ENCODE measurements at places on chromosomes 6 and 20.

DNA sequence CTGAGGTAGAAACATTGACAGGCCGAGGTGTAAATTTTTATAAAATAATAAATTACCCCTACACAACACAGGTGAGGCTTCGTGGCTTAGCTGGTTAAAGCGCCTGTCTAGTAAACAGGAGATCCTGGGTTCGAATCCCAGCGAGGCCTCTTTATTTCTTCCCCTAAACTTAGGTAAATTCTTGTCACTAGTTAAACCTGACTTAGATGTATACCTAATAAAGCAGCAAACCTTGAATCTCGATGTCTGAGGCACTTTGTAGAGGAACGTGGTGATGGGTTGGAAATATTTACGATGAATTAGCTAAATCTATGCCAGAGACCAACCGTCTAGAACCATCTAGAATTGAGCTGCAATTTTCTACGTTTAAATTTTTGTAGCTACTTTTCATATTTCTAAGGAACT is 185.6 kb downstream of the OR2B2 start:
- no peak for DNase-seq
- no peak overlapping the region for H3K27ac ChIP-seq
- H3K4me3 ChIP-seq = no peak overlapping the region
- no peaks in the 10 kb centered on the region for H3K4me1 ChIP-seq
- peaks cover 32% of the 10 kb centered on the region for H3K27me3 ChIP-seq
- H3K36me3 ChIP-seq = no peaks in the 10 kb centered on the region

DNA sequence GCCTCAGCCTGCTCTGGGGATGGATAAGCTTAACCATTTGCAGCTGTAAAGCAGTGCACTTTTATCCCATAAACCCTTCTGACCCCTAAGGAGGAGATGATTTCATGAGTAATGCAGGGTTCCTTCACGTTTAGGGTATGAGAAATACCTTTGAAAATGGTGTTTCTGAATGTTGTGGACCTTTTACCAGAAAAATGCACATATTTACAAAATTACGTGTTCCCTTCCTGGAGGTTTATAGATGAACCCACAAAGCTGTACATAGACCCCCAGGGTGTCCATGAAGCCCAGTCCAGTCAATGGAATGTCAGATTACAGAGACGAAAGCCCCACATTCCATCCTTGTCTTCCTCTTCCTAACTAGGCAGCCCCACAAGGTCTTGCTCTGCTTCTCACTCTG is 78.6 kb upstream of the INSM1 start:
- H3K36me3 ChIP-seq = no peaks in the 10 kb centered on the region
- no peaks in the 10 kb centered on the region for H3K4me1 ChIP-seq
- H3K27ac ChIP-seq = no peak overlapping the region
- DNase-seq = no peak
- no peak overlapping the region for H3K4me3 ChIP-seq

- no peak overlapping the region for H3K27ac ChIP-seq
- H3K4me1 ChIP-seq = peaks cover 22% of the 10 kb centered on the region
- DNase-seq = no peak
- H3K4me3 ChIP-seq = no peak overlapping the region
- no peaks in the 10 kb centered on the region for H3K36me3 ChIP-seq
Measured at GRCh38 chr6:33607784-33608161, 13.3 kb upstream of the ITPR3 start.

GRCh38 chr6:167799033-167799821 is 27.5 kb upstream of the AFDN start:
- peaks cover 16% of the 10 kb centered on the region for H3K27me3 ChIP-seq
- no peaks in the 10 kb centered on the region for H3K36me3 ChIP-seq
- no peak overlapping the region for H3K4me3 ChIP-seq

GRCh38 chr6:117469356-117469755 is 13.1 kb upstream of the DCBLD1 start:
- DNase-seq = no peak
- no peak overlapping the region for H3K27ac ChIP-seq
- no peaks in the 10 kb centered on the region for H3K27me3 ChIP-seq
- no peaks in the 10 kb centered on the region for H3K36me3 ChIP-seq
- peaks cover 14% of the 10 kb centered on the region for H3K4me1 ChIP-seq

- H3K27me3 ChIP-seq = no peaks in the 10 kb centered on the region
- no peak overlapping the region for H3K27ac ChIP-seq
- DNase-seq = no peak
- peaks cover 15% of the 10 kb centered on the region for H3K36me3 ChIP-seq
- H3K4me1 ChIP-seq = no peaks in the 10 kb centered on the region
- H3K4me3 ChIP-seq = no peak overlapping the region
Measured at GRCh38 chr6:100565439-100566104, 100.9 kb upstream of the SIM1 start.
